Activated T-helper 1 cell treated with anti-CD3 and anti-CD28 coated beads, Interleukin-2, amount 50 U/mL, for 16 hours (primary cell): ENCODE measurements at places on chromosomes 7 and 10.

DNA sequence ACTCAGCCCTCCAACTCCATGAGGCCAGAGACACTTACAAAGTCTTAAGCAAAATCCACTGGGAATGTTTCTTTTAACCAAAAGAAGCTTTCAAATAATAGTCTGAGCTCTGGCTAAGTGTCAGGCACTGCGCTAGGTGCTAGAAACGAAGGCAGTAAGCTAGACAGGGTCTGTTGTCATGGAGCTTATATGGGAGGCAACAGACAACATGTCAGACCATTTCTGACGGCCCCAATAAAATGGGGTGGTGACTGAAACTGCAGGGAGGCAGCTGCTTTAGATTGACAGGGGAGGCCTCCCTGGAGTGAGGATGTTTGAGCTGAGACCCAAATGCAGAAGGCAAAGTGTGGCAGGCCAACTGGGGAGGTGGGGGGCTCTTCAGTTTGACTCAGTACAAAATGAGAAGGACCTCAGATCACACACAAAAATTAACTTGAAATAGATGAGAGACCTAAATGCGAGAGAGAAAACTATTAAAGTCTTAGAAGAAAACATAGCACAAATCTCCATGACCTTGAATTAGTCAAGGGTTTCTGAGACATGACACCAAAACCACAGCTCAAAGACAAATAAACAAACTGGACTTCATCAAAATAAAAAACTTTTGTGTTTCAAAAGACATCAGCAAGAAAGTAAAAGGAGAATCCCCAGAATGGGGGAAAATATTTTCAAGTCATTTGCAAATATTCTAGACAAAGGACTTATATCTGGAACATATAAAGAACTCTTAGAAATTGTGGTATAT lies 40.6 kb downstream of the SH3PXD2A start:
- no peak for DNase-seq

- no peak for DNase-seq
These were observed 194.1 kb downstream of the CREB5 start for GRCh38 chr7:28606421-28606820.

DNA sequence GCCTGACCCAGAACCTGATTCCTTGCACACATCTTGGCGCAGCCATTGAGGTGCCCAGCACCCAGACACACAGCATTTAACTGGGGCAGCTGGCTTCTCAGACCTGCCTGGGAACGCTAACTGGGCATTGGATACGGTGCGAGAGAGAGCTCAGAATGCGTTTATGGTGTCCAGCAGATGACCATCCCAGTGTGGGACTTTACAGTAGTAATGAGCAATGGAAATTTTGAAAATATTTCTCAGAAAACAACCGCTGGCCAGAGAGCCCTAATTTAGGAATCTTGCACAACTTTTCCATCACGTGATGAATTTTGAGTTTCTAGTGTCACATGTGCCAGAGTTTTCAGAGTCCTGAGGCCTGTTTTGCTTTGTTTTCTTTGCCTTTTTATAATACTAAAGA lies 78.2 kb upstream of the SEC61G start:
- no peak for DNase-seq

DNA sequence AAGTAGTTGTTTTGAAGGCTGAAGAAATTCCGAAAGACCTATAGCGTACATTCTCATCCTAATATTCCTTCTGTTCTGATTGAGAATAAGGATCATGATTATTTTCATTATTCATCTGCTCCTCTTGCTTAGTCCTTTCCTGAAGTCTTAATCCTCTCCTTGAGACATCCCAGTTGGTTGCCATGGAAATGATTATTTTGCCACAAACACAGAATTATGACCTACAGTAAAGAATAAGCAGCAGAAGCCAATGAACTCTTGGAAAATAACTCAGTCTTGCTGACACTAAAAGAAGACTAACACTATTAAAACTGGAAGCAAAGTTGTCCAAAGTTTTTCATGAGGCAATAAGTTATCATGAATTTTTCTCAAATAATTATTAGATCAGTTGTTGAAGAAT lies 47.8 kb upstream of the JAZF1 start:
- DNase-seq, result no peak

DNA sequence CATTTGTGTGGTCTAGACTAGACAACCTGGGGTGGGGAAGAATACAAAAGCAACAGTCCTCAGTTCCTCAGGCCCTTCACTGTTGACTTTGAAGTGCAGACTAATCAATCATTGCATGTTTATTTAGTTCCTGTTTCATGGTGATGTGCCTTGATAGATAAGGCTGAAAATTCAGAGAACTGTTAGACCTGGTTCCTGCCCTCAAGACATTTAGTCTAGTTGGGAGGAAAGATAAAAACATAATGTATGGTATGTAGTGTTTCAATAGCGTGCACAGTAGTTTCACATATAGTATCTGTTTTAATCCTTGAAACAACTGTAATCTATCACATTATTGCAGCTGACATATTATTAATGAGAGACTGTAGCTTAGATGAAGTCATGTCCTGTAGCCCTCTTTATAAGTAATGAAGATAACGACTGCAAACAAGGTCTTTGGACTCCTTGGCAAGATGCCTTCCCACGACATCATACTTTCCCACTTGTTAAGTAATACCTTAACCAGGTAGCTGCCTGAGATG lies 124.0 kb downstream of the CELF2 start:
- DNase-seq, result no peak

DNA sequence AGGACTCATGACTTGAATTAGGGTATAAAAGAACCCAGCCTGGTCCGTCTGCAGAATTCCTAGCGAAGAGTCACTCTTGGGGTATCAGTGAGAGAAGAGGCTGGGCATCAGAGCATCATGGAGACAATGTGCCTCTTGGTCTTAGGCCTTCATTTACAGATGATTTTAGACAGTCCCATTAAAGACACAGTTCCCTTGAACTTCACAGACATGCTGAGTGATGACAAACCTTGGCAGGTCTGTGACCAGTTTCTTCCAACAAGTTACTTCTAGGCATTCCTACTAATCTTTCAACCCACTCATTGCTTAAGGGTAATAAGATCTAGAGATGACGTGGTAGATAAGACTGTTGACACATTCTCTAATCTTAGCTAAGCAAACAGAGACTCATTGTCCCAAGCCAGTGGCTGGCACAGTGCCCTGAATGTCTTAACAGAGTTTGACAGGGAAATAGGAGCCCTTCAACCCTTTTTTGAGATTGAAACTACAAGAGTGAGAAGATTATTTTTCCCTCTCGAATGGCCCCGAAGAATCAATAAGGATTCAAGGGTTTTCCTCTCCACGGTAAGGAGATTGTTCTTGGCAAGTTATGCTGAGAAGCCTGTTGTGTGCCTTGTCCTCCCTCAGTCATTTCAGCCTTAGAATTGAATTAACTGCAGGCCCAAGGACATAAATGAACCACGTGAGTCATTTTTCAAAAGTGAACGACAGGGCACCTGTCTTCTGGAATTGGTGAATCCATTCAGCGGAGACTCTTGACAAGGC lies 281.1 kb downstream of the CCDC3 start:
- no peak for DNase-seq

GRCh38 chr10:35852721-35853120 lies 210.6 kb upstream of the FZD8 start:
- no peak for DNase-seq

DNA sequence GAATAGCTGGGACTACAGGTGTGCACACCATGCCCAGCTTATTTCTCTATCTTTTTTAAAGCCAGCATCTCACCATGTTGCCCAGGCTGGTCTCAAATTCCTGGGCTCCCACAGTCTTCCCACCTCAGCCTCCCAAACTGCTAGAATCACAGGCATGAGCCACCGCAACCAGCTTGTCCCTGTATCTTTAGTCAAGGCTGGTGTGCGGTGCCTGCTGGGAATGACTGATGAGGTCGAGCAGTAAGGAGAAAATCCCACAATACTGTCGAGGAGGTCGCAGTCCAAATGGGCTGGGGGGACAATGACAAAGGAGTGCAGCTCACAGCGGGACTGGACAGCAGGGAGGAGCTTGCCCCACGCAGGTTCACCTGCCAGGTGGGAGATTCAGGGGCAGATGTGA lies 50.2 kb upstream of the CALN1 start:
- no peak for DNase-seq

DNA sequence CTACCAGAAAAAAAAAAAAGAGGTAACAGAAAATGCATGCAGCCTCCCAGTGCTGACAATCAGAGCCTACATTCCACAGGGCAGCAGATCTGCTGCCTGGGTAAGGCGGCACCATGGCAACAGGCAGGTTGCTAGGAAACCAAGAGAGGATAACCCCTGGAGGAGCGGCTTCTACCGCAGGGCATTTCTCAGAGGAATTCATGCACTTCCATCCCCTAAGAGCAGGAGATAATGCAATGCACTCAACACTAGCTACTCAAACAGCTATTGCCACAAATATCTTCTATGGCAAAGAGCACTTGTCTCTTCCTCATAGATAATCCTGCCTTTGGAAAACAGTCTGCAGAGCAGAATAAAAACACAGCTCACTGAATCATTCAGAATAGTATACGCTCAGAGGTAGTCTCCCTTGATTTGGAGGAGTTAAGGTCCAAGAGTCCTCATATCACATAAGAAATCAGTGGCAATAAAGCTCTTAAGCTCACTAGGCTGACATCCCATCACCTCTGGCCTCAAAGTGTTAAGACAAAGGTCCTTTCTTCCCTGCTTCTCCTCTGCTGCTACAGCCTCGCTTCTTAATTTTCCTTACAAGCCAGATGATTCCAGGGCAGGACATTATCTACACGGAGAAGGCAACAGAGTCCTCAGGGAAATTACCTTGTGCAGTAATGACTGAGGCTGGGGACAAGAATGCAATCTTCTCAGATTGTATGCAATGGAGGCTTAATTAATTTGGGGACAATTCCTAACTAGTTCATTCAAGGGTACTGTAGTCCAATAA lies 10.7 kb downstream of the PSAP start:
- no peak for DNase-seq
